ENCODE measurements at places on chromosomes 16 and 17.

DNA sequence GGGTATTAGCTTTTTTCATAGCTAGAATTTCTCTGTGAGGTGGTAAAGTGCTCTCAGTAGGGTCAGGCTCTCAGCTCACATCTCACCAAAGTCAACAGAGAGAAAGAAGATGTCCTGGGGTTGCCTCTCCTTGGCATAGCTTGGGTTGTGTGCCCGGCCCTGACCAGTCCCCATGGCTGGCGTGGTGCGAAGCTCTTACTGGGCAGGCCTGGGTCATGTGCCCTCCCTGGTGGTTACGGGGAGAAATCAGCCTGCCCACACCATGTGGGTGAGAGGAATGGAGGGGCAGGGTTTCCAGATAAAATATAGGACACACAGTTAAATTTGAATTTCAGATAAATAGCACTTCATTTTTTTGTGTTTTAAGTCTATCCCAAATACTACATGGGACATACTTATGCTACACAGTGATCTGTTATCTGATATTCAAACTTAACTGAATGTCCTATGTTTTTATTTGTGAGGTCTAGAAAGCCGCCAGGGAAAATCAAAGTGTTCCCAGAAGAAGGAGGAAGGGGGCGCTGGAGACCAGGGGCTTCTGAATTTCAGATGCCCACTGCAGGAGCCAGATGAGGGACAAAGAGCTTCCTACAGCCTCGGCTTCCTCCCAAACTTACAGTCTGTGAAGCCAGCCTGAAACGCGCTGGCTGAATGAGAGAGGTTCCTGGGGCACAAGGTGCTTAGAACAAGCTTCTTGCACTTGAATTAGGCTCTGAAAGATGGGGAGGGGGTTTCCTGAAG is 45.4 kb downstream of the NKD1 start:
- no peak for DNase-seq

DNA sequence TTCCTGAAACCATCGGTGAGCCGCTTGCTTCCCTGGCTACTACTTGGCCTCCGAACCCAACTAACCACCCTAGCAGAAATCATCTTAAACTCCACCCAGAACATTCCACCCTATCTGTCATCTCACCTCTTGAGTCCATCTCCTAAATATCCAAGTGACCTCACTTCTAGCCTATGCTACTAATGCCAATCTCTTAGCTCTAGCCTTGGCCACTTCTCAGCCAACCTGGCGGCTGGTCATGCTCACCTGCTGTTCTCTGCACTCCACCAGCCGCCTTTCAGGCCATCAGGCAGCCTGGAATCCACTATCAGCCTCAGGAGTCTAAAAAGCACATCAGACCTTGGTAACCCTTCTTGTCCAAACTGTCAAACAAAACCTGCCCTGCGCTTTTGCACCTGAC is 11.9 kb upstream of the CYTH1 start:
- no peak for DNase-seq

GRCh38 chr17:4738136-4739121 is 1.2 kb upstream of the ZMYND15 start:
- DNase-seq = no peak

- DNase-seq = no peak
Observed at GRCh38 chr17:61331178-61331577, 68.5 kb upstream of the TBX2 start.

DNA sequence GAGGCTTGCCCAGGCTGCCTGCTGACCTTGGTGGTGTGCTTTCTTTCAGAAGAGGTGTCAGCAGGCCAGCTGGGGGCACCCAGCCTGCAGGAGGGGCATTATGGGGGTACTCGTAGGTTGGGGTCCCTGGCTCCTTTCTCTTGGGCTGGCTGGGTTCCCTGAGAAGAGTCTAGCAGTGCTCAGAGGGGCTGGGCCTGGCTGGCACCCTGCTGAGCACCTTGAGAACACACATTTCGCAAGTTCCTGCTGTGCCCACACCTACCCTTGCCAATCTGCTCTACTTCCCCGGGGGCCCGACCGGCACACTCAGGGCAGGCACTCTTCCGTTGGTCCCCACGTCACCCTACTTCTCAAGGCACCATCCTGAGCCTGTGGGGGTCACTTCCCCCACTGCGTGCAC is 5.1 kb downstream of the CEMP1 start:
- no peak for DNase-seq

DNA sequence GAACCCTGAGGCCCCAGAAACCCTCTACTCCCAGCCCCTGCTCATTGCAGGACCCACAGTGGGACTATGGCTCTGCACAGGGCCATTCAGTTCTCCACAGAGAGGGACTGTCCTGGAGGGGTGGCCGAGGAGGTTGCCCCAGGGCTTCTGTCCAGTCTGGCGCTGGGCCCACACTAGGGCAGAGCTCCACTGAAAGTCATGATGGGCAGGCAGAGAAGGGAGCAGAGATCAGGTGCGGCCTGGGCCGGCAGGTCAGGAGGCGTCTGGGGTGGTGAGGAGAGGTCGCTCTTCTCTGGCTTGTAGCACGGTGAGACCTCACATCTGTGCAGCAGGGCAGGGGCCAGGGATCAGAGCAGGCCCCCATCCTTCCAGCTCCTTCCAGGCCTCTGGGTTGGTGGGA is 13.0 kb upstream of the PIK3R6 start:
- no peak for DNase-seq

DNA sequence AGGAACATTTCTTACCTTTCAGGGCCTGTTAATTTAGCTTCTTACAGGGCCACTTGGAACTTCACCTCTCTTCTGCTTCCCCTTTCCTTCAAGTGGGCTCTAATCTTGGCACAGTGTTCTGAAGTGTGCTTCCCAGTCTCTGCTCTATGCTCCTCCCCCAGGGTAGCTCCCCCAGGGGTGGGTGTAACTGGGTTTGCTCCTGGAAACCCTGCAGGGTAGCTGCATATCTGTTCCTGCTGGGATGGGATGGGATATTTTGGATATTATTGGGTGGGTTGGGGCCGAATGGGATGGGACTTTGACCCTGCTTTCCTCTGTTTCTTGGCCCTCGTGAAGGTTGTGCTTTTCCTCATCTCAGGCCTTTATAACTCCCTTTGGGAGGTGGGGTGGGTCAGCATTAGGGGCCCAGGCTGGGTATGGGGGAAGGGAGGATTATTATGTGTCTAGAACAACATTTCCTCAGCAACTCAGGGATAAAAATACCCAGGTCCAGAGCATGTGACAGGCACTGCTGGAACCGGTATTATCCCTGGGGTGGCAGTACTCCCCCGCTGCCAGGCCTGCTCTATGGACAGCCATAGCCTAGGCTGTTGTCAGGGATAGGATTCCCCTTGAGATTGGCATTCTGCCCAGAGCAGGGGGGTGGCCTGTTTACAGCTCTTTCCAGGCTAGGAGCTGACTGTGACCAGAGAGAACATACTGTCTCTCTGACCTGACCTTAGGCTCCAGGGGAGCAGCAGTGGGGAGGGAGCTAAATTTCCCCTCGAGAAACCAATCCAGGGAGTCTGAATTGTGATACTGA is 5.0 kb downstream of the NFE2L1 start:
- no peak for DNase-seq

DNA sequence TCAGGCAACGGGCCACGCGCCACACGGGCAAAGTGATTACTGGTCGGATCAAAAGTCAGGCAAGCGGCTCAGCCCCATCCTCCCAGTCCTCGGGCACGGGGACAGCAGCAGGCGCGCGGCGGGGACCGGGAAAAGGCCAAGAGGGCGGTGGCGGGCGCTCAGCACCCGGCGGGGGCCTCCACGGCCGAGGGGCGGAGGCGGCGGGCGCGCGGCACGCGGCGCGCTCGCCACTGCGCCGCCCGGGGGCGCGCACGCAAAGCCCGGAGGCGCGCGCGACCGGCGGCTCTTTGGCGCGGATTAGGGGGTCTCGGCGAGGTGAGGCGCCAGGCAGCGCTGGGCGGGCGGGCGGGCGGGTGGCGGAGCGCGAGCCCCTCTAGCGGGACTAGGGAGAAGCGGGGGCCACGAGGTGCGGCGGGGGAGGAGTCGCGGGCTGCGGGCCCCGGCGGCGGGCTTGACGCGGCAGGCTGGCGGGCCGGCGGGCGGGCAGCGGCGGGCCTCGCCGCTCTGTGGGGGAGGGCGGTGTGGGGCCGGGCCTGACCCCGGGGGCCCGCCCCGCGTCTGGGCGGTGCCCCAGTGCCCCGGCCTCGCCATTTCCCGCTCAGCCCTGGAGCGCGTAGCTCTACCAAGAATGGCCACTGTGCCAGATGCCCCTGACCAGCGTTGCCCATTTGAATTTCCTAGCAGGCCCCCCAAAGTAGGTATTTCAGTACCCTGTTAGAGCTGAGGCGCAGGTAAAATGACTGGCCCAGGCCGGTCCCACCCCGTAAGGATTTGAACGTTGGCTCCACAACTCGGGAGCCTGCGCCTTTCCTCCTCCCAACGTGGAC is at the start of the genes ACACA and TADA2A:
ACACA (minus strand) TSS at position 202 of the 827 bp plus-strand sequence. CDS start 537 bp downstream, outside the sequence.
TADA2A (plus strand) TSS at position 252 of the 827 bp plus-strand sequence. CDS start 4,480 bp downstream, outside the sequence.
- DNase-seq = no peak

DNA sequence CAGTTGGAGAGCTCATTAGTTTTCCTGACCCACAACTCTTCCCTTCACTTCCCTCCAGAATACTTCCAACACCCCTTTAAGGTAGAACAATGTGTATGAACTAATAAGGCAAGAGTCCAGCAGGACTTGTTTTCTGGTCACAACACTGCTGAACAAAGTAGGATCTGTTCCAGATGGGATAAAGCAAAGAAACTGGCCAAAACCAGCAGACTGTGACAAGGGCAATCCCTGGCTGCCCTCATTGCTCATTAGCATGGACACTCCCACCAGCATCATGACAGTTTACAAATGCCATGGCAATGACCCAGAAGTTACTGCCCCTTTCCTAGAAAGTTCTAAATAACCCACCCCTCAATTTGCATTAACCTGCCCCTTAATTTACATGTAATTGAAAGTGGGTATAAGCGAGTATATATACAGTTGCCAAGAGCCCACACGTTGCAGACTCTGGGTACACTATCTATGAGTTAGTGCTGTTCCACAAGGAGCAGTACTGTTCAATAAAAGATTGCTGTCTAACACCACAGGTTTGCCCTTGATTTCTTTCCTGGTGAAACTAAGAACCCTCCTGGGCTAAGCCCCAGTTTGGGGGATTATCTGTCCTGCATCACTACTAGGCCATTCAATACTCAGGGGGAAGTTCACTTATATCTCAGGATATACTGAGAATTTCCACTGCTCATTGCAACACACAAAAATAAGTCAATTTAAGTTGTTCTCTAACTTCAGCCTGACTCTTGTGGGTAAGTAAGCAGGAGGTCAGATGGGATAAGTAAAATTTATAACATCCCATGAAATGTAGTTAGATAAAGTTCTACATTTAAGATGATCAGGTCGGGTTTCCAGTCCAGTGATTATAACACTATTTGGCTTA is 82.3 kb downstream of the SSH2 start:
- DNase-seq = no peak

DNA sequence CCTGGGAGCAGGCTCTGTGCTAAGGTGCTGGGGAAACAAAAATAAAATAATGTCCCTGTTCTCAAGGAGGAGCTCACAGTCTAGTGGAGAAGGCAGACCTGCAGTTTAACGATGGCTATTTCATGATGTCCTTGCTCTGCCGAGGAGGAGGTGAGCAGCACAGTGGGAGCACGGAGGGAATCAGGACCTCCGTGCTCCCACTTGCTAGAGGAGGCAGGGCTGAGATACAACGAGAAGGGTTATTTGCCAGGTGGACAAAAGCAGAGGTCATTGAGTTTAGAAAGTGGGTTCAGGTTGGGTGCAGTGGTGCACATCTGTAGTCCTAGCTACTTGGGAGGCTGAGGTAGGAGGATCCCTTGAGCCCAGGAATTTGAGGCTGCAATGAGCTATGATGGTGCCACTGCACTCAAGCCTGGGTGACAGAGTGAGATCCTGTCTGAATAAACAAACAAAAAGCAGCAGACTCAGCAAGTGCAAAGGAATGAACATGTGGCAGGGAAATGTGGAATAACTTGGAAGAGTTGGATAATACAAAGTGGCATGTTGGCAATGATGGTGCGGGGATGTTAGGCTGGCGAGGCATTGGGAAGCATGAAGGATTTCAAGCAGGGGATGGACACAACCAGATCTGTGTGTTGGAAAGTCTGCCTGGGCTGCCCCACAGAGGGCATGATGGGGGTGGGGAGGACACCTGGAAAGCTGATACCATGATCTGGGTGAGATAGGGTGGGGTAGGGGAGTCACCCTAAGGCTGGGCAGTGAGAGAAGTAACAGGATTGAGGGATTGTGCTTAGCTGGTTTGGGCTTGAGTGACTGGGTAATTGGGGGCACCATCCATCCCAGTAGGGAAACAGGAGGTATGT is 12.8 kb upstream of the TNS4 start:
- DNase-seq = no peak

- no peak for DNase-seq
Observed at GRCh38 chr17:78241277-78242023, 10.0 kb downstream of the TMEM235 start.

DNA sequence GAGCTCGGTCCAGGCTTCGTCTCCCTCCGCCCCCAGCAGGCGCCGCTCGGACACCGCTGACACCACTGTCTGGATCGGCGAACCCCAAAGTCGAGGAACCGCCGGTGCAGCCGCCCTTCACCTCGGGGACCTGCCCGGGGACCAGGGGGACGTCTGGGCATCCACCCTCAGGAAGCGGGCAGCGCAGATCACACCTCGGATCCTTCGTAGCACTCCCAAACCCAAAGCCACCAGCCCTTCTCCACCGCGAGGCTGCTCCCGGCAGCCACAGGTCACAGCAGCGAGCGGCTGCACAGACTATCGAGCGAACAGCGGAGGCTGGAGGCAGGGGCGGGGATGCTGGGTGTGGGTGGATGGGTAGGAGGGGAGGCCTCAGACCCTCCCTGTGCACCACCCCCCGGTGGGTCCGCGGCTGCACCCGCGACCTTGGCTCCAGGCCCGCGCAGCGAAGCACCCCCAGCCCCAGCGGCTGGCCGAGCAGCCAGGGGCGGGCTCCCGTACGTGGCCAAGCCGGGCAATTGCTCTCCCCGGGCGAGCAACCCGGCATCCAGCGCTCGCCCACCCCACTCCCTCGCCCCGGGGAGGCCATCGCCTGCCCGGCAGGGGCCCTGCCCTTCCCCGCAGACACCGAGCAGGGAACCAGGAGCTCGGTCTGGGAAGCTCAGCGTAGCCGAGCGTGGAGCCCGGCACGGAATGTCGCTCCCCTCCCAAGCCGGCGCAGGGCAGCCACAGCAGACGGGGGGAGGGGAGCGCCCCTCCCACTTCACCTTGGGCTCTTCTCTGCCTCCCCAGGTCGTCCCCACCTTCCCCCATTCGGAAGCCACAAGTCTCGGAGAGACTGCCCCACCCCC is 1.0 kb downstream of the SDK2 start:
- no peak for DNase-seq

- no peak for DNase-seq
Observed at GRCh38 chr16:11698271-11698689, 30.0 kb downstream of the SNN start.

- DNase-seq = no peak
Observed at GRCh38 chr16:11183035-11183812, 72.8 kb downstream of the SOCS1 start.
